Ascending aorta (tissue), 2 donors: ENCODE measurements at places on chromosomes 16 and 17. TPM values are rescaled to one million over a fixed set of nuclear protein-coding genes. Genes with fewer than 3 reads are reported as not detected.

RND2 gene
- 7.3 TPM for total RNA-seq

C1QL1 gene
- not detected for total RNA-seq

CD300A gene
- total RNA-seq, result 21.9 TPM

DNA sequence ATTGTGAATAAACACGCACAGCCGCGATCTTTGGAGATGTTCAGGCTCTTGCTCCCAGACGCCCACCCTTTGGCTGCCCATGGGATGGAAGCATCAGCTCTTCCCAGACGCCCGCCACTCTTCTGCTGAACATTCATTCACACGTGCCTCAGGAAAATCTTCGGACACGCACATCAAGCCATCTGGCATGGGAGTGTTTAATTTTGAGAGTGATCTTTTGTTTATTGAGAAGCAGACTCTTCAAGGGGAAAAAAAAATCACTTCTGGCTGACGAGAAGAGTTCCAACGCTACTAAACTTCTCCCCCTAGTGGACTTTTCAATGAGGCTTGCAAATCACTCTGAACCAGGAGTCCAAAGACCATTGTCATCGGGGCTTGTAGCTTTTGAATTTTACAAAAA, 62.0 kb upstream of the NUDT7 start:
- DNase-seq, result no peak

- DNase-seq, result no peak
Measured at GRCh38 chr17:1031711-1032110, 34.8 kb downstream of the TIMM22 start.

- no peak for DNase-seq
Measured at GRCh38 chr16:15034266-15035162, 21.4 kb downstream of the NTAN1 start.

DNA sequence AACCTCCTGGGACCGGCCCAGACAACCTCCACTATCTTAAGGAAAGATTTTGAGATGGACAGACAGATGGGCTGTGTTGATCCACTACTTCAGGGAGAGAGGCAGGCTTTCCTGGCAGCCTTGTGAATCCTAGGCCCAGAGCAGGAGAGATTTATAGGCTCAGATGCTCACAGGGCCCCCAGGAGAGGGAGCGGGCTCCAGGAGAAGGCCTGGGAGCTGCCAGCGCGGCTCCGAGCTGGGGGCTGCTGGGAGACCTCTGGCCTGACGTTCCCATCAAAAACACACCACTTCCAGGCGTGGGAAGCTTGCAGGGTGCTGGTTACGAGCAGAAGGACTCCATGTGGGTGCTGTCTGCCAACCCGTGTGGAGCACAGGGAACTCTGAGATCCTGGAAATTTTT, 53.2 kb downstream of the MYH11 start:
- DNase-seq, result no peak

- DNase-seq, result no peak
Measured at GRCh38 chr16:68445458-68445857, 2.9 kb downstream of the SMPD3 start.

- DNase-seq, result no peak
Measured at GRCh38 chr17:2043785-2044184, 2.0 kb downstream of the OVCA2 start.

DNA sequence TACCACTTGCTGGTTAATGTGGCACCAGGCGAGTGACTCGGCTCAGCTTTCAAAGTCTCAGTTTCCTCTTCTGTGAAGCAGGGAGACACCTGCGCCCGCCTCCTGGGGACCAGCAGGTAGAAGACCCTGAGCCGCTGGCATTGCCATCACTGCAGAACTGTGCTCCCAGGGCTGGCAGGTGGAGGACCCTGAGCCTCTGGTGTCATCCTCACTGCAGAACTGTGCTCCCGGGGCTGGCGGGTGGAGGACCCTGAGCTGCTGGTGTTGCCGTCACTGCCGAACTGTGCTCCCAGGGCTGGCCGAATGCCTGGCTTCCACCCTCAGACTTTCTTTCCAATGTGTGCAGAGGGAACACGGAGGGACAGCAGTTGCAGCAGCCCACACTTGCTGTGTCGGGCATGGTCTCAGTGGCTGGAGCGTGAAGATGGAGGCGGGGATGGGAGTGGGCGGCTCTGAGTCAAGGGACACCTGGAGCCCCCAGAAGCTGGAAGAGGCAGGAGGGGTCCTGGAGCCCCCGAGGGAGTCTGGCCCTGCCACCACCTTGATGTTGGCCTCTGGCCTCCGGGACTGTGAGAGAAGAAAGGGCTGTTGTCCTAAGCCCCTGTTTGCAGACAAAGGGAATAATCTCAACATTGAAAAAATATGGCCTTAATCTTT, 75.8 kb upstream of the METTL9 start:
- no peak for DNase-seq

- no peak for DNase-seq
Measured at GRCh38 chr16:23670137-23670776, 8.4 kb upstream of the PLK1 start.

DNA sequence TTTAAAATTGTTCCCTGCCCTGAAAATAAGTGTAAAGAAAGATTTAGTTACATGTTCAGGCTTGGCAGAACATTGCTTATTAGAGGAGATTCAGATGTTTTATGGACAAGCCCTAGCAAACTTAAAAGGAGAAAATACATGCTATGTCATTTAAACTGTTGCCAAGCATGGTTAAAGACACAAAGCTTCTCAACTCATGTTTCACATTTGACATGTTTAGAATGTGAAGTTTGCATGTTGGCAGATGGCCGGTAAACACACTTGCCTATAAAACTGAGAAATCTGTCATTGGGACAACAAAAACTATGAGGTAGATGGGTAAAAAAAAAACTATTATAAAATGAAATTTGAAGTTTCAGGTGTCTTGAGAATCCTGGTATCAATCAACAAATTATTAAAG, 5.8 kb downstream of the KRTAP29-1 start:
- no peak for DNase-seq

- no peak for DNase-seq
Measured at GRCh38 chr16:87744750-87745514, 20.9 kb downstream of the KLHDC4 start.

GRCh38 chr17:51948128-51948527, 210.4 kb downstream of the CA10 start:
- no peak for DNase-seq
